ENCODE measurements at places on chromosomes 3 and 15.

- DNase-seq, result no peak
These were observed 82.2 kb downstream of the LEKR1 start for GRCh38 chr3:156908398-156908797.

DNA sequence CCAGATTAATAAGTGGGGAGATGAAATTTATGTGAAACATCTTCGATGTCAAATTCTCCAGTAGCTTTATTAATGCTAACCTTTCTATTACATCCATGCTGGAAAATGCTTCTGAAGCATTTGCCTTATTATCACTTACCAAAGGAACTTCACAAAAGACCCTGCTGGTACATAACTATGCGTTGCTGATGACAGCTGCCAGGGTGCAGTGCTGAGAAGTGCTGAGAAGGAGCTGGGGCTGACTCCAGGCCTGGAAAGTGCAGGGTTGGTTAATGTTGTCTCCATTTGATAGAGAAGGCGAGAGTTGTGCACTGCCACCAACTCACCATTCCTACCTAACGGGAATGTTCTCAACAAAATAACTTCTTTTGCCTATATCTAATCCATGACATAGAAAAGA is 736.0 kb upstream of the NR2F2 start:
- DNase-seq, result no peak

GRCh38 chr3:94012185-94012584 is 16.2 kb downstream of the STX19 start:
- no peak for DNase-seq

DNA sequence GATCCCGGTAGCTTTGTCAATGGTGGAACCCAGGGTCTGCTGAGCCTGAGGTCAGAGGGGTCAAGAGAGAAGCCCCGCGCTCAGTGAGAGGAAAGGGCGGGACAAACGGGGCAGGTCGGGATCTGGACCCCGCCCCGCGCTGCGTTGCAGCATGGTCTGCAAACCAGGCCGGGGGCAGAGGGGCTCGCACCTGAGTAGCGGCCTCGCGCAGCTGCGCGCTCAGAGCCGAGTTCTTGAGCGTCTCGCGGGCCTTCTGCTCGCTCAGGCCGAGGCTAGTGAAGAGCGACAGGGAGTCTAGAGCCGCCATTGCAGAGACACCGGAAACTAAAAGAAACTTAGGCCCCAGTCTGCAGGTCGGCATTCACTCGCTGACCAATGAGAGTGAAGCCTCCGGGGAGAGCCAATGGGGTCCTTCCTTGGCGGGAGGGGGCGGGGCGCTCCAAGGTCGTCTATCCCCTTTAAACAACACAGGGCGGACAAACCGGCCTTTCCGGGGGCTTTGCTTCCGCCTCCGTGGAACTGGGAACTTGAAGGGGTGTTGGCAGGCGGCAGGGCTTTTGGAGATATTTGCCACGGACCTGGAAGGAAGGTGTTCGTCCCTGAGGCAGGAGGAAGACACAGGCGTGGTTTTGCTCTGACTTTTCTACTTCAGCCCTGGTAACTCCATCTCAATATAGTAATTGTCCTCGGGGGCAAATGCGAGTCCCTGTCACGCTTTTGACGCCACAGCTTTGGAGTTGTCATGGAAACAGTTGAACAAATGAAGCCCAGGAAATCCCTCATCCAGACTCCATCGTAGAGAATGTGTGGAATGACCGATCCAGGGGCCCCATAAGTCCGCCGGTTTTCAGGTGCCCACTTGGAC is at the start of gene QARS1:
Gene QARS1, minus strand, starts transcription at position 331 of the 865 bp plus-strand sequence. Its CDS starts 24 bp downstream, at position 307.
- peak; percentile 93 for DNase-seq

DNA sequence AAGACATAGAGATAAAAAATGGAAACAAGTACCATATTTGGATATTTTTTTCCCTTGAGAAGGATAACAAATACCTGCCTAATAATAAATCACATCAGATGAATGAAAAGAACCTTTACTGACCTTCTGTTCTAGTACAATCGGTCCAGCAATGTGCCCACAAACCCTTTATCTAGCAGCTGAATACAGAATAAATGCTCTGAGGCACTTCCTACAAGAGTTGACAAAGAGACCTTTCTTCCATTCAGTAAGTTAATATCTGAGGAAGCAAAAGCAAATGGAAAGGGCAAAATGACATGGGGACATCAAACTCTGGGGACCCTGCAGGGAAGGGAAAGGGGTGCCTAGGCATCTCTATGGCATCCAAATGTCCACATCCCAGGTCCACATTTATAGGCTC is 115.8 kb downstream of the NEK10 start:
- no peak for DNase-seq

DNA sequence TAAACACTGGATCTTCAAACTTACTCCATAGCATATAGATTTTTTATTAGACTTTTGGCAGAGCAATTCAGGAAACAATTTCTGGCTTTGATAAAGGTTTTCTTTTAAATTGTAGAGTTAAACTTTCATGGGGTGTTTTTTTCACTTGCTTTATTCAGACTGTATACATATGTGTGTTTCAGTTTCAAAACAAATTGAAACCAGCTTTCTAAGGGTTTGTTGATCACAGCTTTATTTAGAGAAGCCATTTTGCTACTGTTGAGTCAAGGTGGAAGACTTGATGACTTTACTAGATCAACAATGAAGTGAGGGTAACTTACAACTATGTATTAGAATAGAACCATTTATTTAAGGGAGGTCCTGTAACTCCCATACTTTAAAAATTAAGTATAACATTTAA is 6.2 kb downstream of the UBE2E1 start:
- DNase-seq, result no peak

- no peak for DNase-seq
These were observed 1.1 kb upstream of the NR2C2 start for GRCh38 chr3:14946236-14946635.

GRCh38 chr3:102265720-102266119 is 169.1 kb upstream of the ZPLD1 start:
- DNase-seq, result no peak

DNA sequence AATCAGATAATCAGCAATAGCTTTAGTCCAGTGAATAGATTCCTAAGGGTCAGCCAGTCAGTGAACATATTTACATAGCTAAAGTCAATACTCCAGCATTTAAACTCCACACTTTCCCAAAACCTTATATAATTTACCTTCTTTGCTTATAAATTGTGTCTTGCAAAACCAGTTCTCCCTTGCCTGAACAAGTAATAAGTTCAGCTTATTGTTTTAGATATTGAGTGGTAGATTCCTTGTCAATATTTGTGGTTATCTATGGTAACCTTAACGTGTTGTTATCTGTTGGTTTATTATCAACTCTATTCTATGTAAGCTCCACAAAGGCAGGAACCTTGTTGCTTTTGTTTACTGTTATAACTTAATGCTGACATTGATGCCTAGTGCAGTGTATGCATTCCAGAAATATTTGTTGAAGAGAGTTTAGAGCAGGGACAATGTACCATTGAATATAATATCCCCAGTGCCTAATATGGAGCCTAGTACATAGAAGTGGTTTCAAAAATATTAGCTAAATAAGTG is 24.0 kb downstream of the PLSCR5 start:
- DNase-seq, result no peak

- no peak for DNase-seq
These were observed 69.4 kb upstream of the PLXNA1 start for GRCh38 chr3:126913524-126913923.

- no peak for DNase-seq
These were observed 49.9 kb downstream of the FNDC3B start for GRCh38 chr3:172089250-172089649.

GRCh38 chr15:43775411-43775965 is 1.3 kb downstream of the ELL3 start:
- DNase-seq, result peak; percentile 93

DNA sequence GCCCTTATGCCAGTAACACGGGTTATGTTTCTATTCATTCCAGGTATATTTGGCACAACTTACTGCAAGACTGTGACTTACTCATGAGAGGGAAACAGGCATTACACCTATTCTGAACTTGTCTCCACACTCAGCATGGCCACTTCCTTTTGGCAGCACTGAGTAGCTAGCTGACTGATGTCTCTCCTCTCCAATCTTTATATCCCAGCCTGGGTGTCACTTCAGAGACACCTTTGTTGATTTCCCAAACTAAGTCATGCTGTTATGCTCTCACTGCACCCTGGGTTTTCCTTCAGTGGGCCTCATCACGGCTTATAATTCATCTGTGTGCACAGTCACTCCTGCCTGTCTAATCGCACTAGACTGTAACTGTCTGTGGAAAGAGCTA is 114.8 kb downstream of the MYLK start:
- no peak for DNase-seq

DNA sequence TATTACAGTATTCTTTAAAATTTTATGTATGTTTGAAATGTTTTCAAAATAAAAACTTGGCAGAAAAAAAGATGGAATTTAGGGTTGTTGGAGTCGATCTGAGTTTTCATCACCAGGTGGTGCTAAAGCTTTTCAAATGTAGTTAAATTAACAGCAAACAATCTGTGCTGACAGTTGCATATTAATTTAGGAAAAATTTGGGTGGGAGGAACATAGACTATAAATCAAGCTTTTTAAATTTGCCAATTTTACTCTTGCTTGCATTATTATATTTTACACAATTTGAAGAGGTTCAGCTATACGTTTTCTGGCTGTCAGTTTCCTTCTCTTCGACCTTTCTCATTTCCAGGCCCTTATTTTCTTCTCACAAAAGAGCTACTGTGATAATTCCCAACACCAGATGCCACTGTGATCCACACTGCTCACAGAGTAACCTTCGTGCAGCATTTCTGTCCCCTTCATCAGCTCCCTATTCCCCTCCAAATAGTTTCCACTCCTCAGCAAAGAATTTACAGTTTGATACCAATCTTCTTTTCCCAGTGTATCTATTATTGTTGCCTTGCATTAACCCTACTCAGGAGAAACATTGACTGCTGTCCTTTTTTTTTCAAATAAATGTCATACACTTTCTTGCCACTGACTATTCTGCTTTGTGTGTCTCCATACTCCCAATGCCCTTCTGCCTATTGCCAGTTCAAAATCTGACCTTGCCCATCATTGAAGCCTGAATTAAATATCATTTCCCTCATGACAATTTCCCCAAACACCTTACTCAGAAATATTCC is 53.4 kb upstream of the EIF5A2 start:
- peak; percentile 75 for DNase-seq

GRCh38 chr3:105362021-105362665 is 4.6 kb upstream of the ALCAM start:
- DNase-seq, result no peak

GRCh38 chr15:52100807-52101442 is 11.7 kb downstream of the BCL2L10 start:
- no peak for DNase-seq

DNA sequence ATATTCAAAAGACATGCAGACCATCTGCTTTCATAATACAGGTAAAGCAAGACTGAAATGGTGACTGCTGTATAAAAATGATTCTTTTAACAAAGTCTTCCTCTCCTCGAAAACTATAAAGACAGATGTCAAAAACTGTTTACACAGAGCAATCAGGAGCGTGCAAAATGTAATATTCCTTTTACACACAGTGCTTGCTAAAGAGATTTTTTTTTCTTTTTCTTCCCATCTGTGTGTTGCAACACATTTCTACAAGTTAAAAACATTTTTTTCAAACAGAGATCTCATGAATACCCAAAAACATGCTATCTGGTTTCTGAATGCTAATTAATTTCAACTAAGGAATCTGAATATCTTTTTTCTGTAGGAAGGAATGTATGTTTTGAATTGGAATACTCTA is 22.1 kb downstream of the SATB1 start:
- no peak for DNase-seq

- no peak for DNase-seq
These were observed 1.2 kb upstream of the RUBCN start for GRCh38 chr3:197737749-197738462.

- DNase-seq, result no peak
These were observed 144.1 kb upstream of the PEX5L start for GRCh38 chr3:180180795-180181194.

DNA sequence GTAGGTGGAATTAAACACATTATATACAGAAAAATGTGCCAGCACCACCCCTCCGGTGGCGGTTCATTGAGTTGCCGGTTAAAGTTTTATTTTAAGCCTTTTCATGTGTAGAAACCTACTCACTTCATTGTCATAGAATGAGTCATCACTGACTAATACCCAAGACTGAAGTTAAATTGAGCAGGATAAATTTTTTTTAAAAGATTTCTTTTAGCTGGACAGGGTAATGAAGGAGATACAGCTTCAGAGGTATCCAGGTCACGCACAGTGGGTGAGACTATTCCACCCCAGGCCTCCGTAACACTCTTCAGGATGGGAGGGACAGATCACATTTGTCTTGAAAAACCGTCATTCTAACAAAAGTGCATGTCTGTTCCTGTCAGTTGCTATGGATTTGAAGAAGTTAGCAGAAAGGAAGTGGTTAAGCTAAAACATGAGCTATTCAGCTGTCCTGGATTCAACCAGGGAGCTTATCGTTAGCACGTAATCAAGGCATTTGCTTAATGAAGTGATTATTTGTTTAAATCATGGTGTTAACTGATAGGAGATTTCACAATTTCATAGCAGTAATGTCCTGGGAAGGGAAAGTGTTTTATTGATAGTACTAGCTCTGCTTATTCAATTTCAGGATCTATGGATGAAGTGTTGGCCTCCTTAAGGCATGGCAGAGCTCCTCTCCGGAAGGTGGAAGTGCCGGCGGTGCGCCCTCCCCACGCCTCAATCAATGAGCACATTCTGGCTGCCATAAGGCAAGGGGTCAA is 23.4 kb downstream of the WHAMM start:
- no peak for DNase-seq

GRCh38 chr3:132344666-132345280 is 27.6 kb downstream of the ACP3 start:
- no peak for DNase-seq

DNA sequence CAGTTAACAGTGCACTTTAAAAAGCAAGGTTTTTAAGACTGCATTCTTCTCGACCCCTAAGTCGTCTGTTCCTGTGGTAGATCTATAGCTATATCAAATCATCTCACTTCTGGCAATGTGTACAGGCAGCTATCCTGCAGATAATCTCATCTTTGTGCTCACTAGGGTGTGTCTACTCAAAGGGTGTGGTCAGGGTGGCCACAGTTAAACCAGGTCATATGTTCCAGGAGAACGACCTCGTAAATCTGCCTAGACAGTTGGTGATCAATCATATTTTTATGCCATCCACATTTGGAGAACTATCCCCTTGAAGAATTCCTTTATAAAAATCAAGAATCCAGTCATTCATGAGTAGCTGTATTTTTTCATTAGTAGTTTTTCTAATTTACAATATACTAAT is 3.0 kb downstream of the VEPH1 start:
- no peak for DNase-seq

DNA sequence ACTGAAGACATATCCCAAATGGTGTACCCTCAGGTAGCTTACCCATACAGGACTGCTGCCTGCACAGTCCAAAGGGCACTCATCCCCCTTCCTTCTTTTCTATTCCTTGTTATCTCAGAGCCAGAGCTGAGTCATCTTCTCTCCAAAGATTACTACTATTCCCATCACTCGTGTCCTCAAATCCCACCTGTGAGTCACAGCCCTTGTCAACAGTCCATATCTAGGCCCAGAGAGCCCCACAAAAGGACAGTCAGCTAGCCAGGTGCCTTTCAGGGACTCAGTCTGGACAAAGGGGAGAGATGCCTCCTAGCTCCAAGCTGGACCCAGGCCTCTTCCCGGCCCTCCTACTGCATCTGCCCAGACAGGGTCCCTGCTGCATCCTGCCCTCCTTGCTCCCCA is 11.0 kb downstream of the PARP16 start:
- DNase-seq, result peak; percentile 76
